LoVo (cell line): ENCODE measurements at places on chromosomes 13 and 19.
A peak's percentile ranks its signal among the peaks of the same experiment; 100 is the strongest.

- no peak for DNase-seq
Observed at GRCh38 chr13:97296740-97297139, 74.6 kb downstream of the MBNL2 start.

DNA sequence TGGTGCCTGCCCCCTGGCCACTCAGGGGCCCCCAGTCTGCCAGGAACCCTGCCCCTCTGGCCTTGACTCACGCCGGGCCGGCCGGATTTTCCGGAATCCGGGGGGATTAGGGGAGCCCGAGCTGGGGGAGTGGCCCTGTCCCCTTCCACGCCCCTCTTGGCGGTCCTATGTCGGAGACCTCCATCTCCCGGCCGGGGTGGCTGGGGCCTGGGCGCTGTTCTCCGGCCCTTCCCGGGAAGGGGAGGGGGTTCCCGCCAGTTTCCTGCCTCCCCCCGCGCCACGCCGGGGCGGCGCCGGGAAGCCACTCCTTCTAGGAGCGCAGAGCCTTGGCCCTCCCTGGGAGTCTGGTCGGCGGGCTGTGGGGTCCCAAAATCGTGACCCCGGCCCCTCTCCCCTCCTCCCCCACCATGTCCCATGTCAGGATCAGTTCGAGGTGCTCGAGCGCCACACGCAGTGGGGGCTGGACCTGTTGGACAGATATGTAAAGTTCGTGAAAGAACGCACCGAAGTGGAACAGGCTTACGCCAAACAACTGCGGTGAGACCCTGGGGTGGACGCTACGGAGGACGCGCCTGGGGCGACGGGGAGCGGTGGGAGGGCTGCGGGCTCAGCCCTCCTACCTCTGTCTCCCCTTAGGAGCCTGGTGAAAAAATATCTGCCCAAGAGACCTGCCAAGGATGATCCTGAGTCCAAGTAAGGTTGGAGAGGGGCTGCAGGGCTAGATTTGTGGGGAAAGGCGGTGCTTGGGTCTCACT lies 1.3 kb downstream of the TRIP10 start:
- no peak for DNase-seq

- DNase-seq = no peak
Observed at GRCh38 chr13:18953139-18953930, 228.3 kb downstream of the TUBA3C start.

GRCh38 chr13:45943965-45944364 lies 92.4 kb upstream of the SIAH3 start:
- no peak for DNase-seq

DNA sequence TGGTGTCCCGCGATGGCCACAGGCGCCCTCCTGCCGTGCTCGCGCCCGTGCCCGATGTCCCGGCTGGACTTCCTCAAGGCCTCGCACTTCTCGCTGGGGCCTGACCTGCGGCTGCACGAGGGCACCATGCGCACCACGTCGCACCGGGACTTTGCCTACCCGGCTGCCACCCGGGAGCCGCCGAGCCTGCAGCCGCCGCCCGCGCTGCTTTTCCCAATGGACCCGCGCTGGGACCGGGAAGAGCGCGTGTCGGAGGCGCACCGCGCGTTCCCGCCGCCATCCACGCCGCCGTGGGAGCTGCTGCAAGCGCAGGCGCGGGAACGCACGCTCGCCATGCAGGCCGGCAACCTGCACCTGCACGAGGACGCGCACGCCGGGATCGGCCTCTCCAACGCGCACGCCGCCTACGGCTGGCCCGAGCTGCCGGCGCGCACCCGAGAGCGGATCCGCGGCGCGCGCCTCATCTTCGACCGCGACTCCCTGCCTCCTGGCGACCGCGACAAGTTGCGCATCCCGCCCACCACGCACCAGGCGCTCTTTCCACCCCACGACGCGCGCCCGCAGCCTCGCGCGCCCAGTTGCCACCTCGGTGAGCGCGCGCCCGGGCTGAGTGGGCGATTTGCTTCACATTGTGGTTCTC lies 12.1 kb upstream of the PEX11G start:
- peak; percentile 38 for DNase-seq

- no peak for DNase-seq
Observed at GRCh38 chr13:74132776-74133656, 1.2 kb downstream of the KLF12 start.

- no peak for DNase-seq
Observed at GRCh38 chr13:105403086-105403485, 1132.4 kb downstream of the EFNB2 start.

DNA sequence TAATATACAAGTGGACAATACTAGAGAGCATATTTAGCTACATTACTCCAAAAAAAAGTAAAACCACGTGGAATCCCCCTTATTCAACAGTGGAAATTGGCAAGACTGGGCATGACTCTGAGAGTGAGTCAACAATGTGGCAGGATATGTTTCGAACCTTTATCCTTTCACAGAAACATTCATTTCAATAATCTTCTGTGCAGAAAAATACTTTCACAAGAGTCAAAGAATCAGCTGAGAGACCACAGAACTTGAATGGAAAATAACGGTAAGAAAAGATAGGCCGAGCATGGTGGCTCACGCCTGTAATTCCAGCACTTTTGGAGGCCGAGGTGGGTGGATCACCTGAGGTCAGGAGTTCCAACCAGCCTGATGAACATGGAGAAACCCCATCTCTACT lies 25.1 kb upstream of the CD70 start:
- DNase-seq = no peak
